Stimulated activated CD8-positive, alpha-beta memory T cell treated with anti-CD3 and anti-CD28 coated beads, Interleukin-4, amount 100 ng/mL, for 4 hours (primary cell): ENCODE measurements at places on chromosomes 3 and 15.

GRCh38 chr3:161406594-161407555 lies 35.6 kb upstream of the SPTSSB start:
- DNase-seq, result no peak

DNA sequence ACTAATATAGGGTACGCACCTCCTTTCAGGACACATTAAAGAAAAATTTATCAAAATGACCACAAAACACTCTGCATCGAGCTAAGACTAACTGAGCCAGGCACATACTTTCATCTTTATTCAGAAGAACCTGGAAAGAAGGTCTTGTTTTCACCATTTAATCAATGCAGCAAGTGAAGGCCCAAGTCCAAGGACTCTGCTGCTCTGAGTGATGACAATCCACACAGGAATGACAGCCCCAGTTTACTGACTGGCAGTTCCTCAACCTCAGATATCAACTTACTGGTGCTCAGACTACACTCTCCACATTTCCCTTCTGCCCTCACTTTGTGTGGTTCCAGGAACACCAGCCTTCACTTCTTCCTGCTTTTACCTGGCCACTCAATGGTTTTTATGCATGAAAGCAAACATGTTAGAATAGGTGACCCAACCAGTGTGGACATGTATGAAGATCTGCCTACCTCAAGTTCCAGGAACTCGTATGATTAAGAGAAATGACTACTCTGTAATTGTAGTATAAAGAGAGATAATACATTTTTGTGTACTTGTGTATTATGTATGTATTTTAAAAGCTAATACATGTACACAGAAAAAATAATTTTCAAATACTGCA lies 29.1 kb upstream of the RASA2 start:
- no peak for DNase-seq

- no peak for DNase-seq
Measured at GRCh38 chr15:89171136-89172072, 50.0 kb downstream of the RLBP1 start.

GRCh38 chr3:159978353-159978752 lies 10.3 kb upstream of the IL12A start:
- DNase-seq, result no peak

DNA sequence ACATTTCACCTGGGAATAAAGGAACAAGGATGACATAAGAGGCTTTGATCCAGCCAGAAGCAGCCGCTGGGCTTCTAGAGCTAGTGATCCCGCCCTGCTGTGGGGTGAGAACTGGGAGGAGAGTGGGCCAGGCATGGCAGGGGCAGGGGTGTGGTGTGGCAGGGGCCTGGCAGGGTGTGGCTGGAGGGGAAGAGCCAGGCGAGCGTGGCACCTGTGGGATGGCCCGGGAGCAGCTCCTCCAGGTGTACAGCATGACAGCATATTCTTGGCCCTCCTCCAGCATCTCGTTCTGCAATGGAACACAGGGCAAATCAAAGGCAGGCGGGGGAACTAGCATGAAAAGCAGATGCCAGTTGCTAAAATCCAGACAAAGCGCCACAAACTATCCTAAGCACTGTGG lies 35.5 kb downstream of the CYFIP1 start:
- no peak for DNase-seq

- DNase-seq, result no peak
Measured at GRCh38 chr3:181637456-181637855, 74.3 kb upstream of the SOX2 start.
